ENCODE measurements at places on chromosomes 4 and X.
A peak's percentile ranks its signal among the peaks of the same experiment; 100 is the strongest.

GRCh38 chrX:13864264-13864663, 47.4 kb upstream of the GPM6B start:
- DNase-seq: no peak

DNA sequence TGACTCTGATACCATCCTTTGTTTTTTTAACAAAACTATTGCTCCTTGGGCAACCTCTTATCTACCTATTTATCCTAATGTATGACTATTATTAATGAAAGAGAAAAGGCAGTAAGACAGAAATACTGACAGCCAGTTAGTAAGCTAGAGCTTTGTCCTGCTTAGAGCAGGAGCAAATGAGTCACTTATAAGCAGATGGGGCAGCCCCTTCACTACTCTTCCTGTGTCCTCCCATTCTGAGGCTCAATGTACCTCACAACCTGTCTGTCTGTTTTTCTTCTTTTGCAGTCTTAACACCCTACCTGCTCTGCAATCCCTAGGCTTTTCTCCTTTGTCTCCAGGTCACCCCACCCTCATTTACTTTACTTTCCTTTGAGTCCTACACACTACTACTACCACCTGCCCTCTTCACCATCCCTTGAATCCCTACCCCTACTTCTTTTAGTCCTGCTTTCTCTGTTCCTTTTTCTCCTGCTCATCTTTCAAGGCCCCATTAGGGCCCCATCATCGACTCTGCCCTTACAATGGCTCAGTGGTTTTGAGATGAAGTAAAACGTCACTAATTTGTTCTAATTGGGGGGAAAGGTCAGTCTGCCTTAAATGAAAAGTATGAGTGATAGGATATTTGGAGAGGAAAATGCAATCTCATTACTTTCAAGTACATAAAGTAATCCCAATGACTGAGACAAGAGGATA, 294.3 kb downstream of the GUCY2F start:
- no peak for DNase-seq

GRCh38 chrX:9456250-9457074, 8.4 kb upstream of the TBL1X start:
- DNase-seq: peak; percentile 29

- no peak for DNase-seq
These were observed 183.0 kb downstream of the PALLD start for GRCh38 chr4:168679819-168680218.

- DNase-seq: peak; percentile 7
These were observed 74.3 kb upstream of the TEX13D start for GRCh38 chrX:124257924-124258702.

DNA sequence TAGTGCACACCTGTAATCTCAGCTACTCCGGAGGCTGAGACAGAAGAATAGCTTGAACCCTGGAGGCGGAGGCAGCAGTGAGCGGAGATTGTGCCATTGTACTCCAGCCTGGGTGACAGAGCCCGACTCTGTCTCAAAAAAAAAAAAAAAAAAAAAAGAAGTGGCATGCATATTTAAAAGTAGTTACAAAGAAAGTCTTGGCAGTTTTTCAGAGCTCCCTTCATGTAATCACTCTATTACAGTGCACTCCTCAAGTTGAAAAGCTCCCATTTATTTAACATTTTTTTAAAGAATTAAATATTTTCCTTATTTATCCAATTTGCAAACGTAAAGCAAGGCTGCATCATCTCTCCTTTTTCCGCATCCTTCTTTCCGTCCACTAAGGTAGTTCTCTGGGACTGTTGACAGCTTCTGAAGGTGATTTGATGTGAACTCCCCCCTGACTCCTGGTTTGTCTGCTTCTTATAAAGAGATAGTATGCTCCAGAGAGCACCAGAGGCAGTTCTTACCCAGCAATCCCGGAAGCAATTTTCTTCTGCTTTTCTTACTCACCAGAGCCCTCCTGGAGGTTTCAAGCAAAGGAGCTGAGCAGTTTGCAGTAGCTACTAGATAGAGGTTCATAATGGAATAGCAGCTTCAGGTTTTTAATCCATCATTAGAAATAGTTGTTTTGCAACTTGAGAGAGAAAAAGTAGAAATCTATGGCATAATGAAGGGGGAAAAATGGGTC, 151.0 kb downstream of the PALLD start:
- no peak for DNase-seq

DNA sequence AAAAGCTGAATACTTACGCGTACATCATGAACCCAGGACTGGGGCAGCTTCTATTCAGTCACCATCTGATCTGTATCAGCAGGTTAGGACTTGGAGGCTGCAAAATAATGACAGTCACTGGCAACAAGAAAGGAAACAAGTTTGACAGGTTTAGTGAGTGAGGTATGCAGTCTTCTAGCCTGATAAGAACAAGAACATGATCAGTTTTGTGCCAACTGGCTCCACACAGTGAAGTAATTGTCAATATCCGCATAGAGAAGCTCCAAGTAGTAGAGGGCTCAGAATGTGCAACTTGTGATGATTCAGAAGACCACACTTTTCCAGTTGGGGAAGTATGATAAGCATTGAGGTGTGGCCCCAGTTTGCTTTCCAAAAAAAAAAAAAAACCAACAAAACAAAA, at the start of gene TMPRSS11F:
TSS of gene TMPRSS11F (minus strand) at position 77 of the 400 bp plus-strand sequence. CDS start at position 28, 49 bp downstream.
- no peak for DNase-seq

DNA sequence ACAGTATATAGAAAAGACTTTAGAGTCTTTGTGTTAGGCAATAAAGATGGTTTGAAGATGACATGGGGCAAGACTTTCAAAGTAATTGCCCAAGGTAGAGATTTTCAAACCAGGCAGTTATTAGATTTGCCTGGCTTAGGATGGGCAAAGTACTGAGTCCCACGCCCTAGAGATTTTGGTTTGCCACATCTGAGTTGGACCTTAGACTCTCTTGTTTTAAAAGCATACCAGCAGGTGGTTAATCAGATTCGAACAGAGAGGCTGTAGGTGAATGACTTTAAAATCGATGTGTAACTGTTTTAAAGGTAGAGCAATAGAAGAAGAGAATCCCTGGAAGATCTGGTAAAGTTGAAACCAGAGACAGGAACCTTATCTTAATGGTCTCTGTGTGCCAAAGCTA, 121.5 kb downstream of the RAPGEF2 start:
- DNase-seq: no peak

GRCh38 chrX:40513012-40513411, 67.8 kb upstream of the ATP6AP2 start:
- no peak for DNase-seq

GRCh38 chrX:9612146-9612505, 147.3 kb downstream of the TBL1X start:
- DNase-seq: no peak

- no peak for DNase-seq
These were observed 190.7 kb downstream of the RPA4 start for GRCh38 chrX:97074400-97074799.

GRCh38 chr4:161247831-161248230, 916.0 kb downstream of the FSTL5 start:
- no peak for DNase-seq

DNA sequence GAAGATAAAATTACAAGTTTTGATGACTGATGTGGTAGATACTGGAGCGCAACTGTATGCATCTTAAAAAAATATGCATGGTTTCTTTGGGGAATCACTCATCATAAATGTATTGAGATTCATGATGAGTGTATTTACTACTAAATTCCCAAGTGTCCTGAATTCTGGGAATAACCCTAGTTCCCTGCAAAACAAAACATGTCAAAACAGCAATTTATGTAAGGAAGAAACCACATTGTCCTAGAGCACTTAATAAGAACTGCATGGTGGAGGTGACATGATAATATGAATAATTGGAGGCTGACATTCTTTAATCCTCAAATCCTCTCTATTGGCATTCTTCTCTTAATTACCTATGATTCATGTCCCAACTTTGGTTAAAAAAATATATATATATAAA, 1804.7 kb downstream of the STIM2 start:
- no peak for DNase-seq

- DNase-seq: no peak
These were observed 133.8 kb upstream of the ANKRD50 start for GRCh38 chr4:124846306-124846705.

GRCh38 chrX:33188881-33189280, 22.5 kb downstream of the DMD start:
- DNase-seq: no peak
